Stimulated activated naive CD4-positive, alpha-beta T cell (primary cell): ENCODE measurements at places on chromosomes 1 and 21.

GRCh38 chr21:39660191-39660980 lies 47.6 kb downstream of the B3GALT5 start:
- no peak for DNase-seq

DNA sequence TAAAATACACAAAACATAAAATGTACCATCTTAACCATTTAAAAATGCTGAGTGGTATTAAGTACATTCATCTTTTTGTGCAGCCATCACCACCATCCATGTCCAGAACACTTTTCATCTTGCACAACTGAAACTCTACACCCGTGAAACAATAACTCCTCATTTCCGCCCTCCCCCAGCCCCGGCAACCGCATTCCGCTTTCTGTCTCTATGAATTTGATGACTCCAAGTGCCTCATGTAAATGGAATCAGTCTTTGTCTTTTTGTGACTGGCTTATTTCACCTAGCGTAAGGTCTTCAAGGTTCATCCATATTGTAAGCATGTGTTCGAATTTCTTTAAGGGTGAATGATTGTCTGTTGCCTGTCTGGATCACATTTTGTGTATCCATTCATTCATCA lies 37.2 kb downstream of the SCCPDH start:
- no peak for DNase-seq

GRCh38 chr1:87274851-87275250 lies 53.8 kb upstream of the LMO4 start:
- no peak for DNase-seq

DNA sequence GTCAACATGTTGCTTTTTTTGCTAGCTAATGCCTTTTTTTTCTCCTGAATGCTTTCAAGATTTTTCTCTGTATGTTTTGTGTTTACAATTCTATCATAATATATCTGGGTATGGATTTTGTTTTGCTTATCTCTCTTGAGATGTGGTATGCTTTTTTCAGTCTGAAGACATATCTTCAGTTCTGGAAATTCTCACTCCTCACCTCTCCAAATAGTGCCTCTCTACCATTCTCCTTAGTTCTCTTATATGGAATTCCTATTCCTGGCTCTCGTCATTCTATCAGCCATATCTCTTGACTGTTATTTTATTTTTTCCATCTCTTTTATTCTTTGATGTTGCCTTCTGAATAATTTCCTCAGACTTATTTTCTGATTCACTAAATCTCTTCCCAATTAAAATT lies 58.4 kb downstream of the IVNS1ABP start:
- DNase-seq, result no peak

DNA sequence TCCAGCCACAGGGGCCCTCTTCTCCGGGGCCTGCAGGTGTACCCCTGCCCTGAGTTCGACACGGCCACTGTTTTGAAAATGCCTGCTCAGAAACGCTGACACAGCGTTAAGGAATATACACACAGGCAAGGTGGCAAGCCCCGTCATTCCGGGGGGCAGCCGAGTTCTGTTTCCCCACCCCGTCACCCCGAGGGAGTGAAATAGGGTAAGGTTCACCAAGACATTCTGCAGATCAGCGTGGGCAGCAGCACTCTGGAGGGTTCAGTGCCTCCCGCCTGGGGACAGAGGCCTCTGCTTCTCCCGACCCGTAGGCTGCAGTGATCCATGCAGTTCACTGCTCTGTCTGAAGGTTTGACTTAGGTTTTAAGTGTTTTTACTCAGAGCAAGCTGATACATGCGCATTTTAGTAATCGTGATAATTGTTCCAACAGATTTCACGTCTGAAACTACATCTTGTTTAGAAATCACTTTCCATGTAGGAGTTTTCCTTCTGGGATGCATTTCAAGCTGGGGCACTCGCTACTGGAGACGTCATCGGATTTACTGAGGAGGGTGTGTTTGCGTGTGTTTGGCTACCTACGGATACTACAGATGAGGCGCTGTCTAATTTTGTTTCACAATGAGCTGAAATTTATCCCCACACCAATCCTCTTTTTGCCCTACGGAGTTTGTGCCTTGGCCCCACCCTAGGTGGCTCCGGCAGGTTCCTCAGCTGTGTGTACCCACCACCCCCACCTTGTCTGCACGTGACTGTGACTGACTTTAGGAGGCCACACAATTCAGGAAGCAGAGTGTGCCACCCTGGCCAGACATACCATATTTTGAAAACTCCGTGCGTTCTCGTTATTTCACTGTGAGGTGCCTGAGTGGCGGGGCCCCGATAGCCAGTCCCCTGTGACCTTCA lies 63.5 kb downstream of the AGPAT3 start:
- DNase-seq, result no peak

GRCh38 chr1:62234688-62235087 lies 40.0 kb downstream of the L1TD1 start:
- no peak for DNase-seq

GRCh38 chr1:25566730-25567341 lies 23.4 kb downstream of the LDLRAP1 start:
- peak; percentile 34 for DNase-seq

GRCh38 chr1:235284231-235284769 lies 43.7 kb downstream of the ARID4B start:
- no peak for DNase-seq

- DNase-seq, result peak; percentile 77
Observed at GRCh38 chr1:155070721-155071569, 7.4 kb downstream of the EFNA4 start.

DNA sequence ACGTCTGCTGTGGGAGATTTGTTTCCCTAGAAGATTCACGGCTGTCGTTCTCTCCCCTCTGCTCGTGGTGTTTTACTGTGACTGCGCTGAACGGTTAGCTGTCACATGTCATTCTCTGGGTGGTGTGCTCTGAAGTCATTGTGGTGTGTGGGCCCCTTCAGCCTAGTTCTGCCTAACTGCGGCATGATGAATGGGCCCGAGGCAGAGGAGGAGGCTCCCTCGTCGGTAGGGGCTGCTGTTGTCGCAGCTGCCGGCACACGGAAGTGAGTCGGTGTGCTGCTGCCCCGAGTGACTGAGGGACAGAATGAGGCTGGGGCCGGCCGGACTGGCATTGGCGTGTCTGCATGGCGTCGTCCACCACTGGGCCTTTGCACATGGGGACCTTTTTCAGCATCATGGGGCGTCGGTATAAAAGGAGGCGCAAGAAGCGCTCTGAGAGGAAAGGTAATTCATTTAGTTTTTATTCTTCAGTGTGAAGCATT lies 77.9 kb downstream of the ADARB1 start:
- peak; percentile 64 for DNase-seq

- no peak for DNase-seq
Observed at GRCh38 chr1:211009944-211010343, 124.0 kb downstream of the KCNH1 start.

- no peak for DNase-seq
Observed at GRCh38 chr1:177511036-177511435, 340.3 kb downstream of the BRINP2 start.

DNA sequence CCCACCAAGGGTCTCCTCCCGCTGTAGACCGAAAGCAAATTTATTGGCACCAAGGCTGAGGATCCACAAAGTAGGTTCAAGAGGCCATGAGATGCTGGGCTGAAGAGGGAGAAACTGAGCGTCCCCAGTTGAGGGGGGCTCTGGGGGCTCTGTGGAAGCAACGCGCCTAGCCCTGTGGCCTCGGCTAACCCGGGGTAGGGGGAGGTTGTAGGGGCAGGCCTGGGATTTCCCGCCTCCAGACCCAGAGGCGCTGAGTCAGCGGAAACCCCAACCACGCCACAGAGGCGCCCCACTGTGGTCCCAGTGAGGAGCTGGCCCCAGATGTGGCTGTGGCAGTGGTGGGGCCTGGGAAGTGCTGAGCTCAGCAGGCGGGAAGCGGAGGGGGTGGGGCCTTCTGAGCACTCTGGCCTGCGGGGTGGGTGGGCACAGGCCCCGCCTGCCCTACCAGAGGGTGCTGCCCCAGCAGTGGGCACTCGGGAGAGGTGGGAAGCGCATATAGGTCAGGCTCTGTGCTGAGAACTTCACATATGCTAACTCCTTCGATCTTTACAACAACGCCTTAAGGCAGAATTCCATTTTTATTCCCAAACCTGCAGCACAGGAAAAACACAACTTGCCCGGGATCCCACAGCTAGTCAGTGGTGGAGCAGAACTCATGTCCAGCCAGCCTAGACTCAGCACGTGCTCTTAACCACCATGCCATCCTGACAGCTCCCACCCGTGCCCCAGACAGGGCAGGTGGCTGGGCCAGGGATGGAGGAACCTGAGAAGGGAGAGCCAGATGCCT lies 1.5 kb upstream of the COL16A1 start:
- DNase-seq, result no peak

DNA sequence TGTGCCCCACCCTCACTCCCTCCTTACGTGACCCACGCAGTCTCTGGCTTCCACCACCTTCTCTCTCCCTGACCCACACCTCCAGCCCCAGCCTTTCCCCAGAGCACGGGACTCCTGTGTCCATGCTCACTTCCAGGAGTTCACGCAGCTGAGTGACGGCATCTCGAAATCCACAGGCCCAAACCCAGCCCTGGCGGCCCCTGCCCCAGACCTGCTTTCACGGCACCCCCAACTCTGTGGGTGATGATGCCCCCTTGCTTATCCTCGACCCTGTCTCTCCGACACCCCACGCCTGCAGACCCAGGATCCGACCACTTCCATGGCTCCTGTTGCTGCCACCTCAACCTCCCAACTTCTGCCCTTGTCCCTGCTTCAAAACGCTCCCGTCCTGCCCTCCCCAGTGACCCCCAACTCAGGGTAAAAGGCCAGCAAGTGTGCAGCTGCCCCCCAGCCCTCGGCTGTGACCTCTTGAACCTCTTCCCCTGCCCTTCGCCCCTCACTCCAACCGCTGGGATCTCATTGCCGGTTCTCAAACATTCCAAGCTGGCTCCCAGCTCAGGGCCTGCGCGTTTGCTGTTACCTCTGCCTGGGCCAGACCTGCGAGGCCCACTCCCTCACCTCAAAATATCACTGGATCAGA lies 30.4 kb upstream of the LAPTM5 start:
- no peak for DNase-seq

DNA sequence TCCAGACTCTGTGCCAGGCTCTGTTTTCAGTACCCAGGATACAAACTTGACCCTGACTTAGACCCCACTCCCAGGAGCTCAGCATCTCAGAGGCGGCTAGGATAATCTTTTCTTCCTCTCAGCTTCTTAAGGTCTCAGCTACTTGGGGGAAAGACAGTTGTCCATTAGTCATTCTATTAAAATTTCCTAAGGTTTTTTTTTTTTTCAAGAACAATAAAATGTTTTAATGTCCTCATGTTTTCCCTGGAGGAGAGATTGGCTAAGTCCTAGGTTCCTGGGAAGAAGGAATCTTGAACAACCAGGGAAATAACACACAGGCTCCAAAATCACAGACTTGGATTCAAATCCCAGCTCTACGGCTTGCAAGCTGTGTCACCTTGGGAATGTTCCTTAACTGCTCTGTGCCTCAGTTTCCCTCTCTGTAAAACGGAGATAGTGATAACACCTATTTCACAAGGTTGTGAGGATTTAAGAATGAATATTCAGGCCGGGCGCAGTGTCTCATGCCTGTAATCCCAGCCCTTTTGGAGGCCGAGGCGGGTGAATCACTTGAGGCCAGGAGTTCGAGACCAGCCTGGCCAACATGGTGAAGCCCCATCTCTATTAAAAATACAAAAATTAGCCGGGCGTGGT lies 33.0 kb downstream of the CDK18 start:
- DNase-seq, result no peak

DNA sequence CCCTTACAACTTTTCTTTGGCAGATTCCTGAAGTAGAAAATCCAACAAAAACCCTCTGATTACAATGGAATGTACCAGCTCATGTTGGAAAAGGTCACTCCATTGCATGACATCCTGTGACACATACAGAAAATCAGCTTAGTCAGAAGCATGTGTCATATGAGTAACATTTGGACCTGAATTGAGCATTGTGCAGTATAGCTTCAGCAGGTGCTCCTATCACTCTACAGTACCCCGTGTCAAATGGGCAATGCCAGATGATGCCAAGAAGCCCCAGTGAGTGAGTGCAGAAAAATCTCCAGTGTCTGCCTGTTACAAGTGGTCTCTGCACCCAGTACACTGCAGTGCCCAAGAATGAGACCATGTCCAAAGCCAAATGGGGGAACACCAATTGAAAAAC lies 129.7 kb upstream of the RUNX1 start:
- DNase-seq, result no peak

DNA sequence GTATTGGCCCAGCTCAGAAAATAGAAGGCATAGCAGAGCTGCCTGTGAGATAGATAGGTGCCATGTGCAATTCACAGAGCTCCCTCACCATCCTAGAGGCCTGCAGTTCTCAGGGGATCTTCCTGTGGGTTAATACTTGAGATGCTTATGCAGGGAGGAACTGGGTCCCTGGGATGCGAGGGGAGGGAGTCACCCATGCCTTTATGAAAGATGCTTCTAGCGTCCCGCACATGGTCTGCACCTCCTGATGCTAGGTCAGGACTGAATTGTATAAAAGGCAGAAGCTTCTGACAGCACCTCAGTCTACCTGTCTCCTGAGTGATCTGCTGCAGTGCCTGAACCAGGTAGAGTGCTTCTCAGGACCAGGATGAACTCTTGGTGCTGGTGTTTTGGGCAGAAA lies at the start of gene LCE5A:
Gene LCE5A (plus strand): TSS at position 301 of the 400 bp plus-strand sequence. CDS start 732 bp downstream, outside the sequence.
- no peak for DNase-seq

GRCh38 chr1:33175865-33176264 lies 6.0 kb downstream of the TRIM62 start:
- no peak for DNase-seq

DNA sequence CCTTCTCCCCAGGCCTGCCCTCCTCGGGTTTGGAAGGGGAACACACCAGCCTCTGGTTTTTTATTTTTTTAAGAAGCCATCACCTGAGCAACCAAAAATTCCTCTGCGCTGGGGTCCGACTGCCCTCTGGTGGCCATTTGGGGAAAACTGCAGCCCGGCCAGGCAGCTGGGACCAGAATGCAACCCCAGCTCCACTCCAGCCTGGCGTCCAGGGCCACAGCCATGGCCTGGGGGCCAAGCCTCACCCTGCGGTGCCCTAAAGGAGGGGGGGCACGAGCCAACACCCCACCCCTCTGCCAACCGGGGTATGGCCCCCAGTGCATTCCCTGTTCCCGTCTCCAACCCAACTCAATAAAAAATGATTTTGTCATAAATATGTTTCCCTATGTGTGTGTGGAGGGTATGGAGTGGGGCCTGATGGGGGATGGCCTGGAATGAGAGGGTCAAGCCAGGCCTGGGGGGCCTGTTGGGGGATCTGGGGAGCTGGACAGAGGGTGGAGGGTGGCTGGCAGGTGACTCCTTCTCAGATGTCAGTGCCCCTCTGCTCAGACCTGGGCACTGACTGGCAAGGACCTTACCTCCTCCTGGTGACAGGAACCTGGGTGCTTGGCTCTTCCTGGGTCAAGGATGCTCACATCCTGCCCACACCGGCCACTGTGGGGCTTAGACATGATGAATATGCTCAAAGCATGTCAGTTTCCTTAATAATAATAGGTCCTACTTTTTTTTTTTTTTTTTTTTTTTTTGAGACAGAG lies 3.2 kb downstream of the GPR3 start:
- DNase-seq, result peak; percentile 75

GRCh38 chr1:199205740-199206441 lies 567.1 kb downstream of the PTPRC start:
- no peak for DNase-seq
